Coronary artery (tissue), 2 donors: ENCODE measurements at places on chromosomes 13 and 19.

DNA sequence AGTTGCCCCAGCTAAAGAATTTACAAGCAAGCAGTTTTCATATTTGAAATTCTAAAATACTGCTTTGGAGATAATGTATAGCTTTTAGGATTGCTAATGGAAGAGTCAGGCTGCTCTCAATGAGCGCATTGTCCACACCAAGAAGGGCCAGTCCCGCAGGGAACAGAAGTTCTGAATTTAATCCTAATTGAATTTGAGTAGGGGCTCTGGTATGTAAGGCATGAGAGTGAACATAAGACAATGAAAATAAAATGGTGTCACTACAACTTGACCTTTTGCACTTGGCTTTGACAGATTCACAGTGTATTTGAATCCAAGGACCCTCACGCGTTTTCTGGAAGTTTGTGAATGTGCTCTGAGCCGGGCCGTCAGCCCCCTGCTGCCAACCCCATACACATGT is 32.6 kb downstream of the RAB20 start:
- DNase-seq: no peak

DNA sequence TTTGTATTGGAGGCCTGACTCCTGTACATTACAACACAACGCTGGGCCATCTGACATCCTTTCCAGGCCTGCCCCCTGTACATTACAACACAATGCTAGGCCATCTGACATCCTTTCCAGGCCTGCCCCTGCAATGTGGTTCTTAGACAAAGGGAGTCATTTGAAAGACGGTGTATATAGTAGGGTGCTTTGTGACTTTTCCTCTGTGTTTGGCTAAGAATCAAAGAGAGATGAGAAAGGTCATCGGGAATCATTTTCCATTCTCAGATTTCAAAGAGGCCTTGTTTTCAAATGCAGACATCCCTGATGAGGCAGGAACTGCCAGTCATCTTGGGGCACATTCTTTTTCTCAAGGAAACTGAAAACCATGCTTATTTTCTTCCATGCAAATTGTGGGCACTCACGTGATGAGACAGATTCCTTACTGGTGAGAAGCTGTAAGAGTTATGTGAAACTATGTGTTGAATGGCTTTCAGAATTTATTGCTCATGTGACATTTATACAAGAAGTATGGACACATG is 551.6 kb downstream of the MYO16 start:
- DNase-seq: no peak

DNA sequence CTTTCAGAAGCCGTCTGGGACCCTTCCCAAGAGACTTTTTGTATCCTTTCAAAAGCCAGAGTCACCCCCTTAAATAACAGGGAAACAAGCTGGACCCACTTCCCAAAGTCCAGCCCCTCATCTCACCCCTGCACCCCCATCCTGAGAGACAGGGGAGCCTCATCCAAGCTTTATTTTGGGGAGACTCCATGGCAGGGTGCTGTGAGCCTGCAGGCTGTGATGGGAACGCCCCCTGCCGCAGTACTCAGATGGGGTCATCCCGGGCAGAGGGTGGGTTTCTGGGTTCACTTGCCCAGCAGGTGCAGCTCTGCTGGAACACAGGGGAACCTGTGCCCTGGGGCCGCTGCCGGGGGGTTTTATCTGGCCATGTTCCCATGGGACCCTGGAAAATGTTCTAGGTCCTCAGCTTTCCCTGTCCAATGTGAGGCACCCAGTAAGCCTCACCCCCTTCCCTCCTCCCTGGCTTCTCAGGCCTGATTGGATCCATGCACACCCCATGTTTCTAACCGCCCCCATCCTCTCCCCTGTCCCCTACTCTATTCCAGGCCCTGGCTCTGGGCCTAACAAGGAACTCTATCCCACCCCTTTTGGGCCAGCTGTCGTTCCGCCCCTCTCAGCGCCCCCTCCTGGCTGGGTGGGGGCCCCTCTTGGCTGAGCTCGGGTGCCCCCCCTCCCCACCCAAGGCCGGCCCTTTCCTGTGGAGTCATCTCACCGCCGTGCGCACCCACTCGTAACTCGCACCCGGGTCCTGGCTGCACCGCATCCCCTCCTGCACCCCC is 1.0 kb downstream of the HIF3A start:
- peak; percentile 93 for DNase-seq

GRCh38 chr19:14545716-14546082 is 16.3 kb downstream of the TECR start:
- no peak for DNase-seq

GRCh38 chr13:113749507-113749906 is 9.5 kb upstream of the TMEM255B start:
- no peak for DNase-seq

DNA sequence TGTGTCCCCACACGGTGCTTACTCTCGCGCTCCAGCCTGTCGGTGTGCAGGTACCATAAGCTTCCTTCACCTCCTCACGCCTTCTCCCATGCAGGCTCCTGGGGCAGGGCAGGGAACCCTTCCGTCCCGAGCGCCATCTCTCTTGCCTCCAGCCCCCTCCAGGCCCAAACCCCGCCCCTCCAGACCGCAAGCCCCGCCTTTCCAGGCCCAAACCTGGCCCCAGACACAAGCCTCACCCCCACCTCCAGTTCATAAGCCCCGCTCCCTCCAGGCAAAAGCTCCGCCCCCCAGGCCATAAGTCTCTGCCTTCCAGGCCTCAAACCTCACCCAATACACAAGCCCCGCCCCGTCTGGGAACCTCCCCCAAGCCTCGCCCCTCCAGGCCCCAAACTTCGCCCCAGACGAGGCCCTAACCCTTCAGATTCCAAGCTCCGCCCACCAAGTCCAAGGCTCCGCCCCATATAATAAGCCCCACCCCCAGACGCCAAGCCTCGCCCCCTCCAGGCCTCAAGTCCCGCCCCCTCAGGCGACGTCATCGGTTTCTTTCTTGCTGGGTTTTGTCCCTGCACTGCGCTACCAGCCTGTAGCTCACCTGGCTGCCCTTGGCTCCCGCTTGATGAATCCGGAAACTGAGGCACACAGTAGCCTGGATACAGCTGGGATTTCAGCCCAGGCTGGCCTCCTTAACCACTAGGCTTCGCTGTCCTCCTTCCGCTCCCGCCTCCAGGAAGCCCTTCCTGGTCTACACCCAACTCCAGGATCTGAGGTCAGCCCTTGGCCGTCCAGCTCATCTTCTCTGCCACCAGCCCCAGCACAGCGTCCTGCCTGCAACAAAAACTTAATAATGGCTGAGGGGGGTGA is 16.1 kb downstream of the MKNK2 start:
- no peak for DNase-seq

- DNase-seq: no peak
Observed at GRCh38 chr19:2385053-2385721, 25.1 kb downstream of the TMPRSS9 start.

GRCh38 chr13:109730812-109731335 is 55.5 kb downstream of the IRS2 start:
- no peak for DNase-seq

- DNase-seq: no peak
Observed at GRCh38 chr13:113090415-113090770, 15.2 kb upstream of the F7 start.

DNA sequence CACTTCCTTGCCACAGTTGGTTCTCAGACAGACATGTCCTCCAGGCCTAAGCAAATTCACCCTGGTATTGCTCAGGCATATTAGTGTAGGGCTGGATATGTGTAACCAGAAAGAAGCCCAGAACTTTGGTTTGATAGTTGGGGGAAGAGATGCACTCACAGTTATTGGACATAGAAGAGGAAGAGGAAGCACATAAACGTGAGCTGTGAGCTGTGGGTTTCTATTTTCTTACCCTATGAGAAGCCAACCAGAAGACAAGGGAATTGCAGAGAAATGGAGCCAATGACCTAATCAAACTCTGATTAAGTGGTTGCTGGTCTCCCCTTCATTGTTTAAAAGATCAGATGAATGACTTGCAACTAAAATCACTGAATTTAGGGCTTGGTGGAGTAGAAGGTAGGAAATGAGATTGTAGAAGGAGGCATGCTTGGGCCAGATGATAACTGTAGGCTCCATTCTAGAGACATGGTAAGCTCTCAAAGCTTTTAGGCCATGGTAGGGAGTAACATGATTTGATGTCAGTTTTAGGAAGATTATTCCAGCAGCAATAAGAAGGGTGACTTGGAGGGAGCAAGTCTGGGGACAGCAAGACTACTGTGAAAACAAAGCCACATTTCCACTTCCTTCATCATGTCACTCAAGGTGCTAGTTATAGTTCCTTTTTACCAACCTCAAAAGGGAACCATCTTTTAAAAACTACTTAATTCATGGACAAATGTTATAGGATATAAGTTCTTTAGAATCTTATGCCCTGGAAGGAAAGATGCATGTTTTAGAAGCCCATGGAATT is 24.1 kb upstream of the WDFY2 start:
- no peak for DNase-seq

DNA sequence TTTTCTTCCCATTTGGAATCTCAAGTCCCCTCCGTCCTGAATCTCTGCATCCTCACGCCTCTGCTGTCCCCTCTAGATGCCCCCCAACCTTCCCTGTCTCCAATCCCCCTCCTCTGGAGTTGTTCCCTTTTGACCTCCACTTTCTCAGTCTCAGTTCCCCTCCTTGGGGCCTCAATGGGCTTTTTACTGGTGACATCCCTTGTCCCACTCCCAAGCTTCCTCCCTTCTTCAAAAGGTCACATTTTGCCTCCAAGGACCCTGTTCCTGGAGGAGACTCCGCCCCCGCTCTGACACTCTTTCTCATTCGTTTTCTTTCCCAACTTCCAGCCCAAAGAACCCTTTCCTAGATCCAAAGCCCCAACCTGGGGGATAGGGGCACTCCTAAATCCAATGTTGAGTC is 1.0 kb downstream of the AP2S1 start:
- peak; percentile 72 for DNase-seq

GRCh38 chr19:45553464-45553863 is 31.1 kb downstream of the OPA3 start:
- no peak for DNase-seq

GRCh38 chr13:110323172-110323891 is 16.2 kb downstream of the COL4A2 start:
- peak; percentile 76 for DNase-seq

GRCh38 chr13:41299316-41300094 is 11.6 kb upstream of the NAA16 start:
- DNase-seq: no peak

DNA sequence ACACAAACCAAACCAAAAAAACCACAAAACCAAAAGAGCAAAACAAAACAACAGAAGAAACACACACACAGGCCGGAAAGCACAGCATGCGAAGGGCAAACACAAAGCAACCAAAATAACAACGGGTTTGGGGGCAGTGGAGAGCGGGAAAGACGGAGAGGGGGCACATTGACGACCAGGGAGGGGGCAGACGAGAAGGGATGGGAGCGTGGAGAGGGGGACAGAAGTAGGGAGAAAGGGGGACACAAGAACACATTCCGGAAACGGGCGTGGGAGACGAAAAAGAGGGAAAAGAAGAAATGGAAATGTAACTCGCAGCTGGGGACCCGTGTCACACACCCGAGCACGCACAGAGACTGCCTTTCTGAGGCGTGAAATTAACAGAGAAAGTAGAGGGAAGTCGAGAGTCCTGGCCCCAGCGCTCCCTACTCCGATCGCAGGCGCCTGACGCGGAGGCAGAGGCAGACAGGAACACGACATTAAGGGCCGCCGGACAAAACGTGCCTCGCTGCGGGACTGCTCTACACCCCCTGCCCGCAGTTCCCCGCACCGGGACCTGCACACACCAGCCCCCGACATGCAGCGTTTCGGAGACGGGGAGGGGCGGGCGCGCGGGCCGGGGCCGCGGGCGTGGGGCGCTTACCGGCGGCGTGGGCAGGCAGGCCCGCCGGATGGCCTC is 652 bp downstream of the POU4F1 start:
- DNase-seq: no peak

- DNase-seq: no peak
Observed at GRCh38 chr13:100521851-100522617, 66.6 kb downstream of the GGACT start.
